ENCODE measurements at places on chromosomes 16 and 17.

DNA sequence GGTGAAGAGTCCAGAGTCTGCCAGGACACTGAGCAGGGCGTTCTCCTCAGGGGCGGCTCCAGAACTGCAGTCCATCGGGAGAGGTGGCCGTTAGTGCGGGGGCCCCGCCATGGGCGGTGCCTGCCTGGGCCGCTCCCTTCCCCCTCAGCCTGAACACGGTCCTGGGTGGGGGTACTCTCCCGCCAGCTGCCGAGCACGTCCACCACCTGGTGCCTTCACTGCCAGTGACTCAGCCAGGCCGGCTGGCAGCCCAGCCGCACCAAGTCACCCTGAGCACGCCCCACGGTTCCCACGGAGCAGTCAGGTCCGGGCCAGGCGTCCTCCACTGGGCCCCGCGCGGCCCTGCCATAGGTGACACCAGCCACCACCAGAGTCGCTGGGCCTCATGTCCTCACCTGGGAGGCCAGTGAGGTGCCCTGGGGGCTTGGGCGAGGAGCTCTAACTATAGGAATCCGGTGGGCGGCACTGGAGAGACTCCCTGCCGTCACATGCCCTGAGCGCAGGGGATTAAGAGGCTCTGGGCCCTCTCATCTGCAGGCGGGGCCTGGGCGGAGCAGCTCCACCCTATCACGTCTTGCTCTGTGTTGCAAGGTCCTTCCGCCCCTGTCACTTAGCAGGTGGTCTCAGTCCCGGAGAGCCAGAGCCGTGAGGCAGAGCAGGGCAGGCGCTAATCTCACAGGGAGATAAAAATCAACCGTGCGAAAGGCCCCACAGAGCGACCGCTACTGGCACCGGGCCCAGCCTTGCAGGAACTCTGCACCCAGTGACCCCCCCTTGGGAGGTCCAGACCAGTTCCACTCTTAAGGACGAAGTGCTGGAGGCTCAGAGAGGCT is 14.3 kb downstream of the PIEZO1 start:
- DNase-seq = peak; percentile 78
- peak overlapping the region; percentile 12 for H3K4me3 ChIP-seq
- peak overlapping the region; percentile 64 for H3K27ac ChIP-seq
- H3K27me3 ChIP-seq = no peaks in the 10 kb centered on the region
- no peaks in the 10 kb centered on the region for H3K36me3 ChIP-seq

DNA sequence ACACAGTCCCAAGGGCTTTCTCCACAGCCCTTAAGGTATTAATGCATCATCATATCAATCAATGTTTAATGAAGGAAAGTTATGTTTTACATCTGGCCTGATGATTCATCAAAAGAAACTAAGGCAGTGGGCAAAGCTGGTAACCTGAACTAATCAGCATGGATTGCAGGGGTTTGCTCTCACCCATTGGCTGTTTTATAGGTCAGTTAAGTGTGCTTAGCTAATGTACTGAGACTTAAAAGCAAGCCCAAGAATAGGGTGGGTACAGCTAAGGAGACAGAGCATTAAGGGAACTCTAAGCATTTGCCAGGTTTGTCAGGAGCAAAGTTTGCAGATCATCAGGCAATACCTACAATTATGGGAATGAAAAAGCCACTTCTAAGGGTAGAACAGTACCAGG is 1247.6 kb downstream of the CDH8 start:
- H3K36me3 ChIP-seq = no peaks in the 10 kb centered on the region
- H3K4me1 ChIP-seq = no peaks in the 10 kb centered on the region
- no peak overlapping the region for H3K27ac ChIP-seq
- no peaks in the 10 kb centered on the region for H3K27me3 ChIP-seq
- no peak for DNase-seq
- no peak overlapping the region for H3K4me3 ChIP-seq

- H3K4me1 ChIP-seq = no peaks in the 10 kb centered on the region
- no peaks in the 10 kb centered on the region for H3K36me3 ChIP-seq
- no peaks in the 10 kb centered on the region for H3K27me3 ChIP-seq
- DNase-seq = no peak
Measured at GRCh38 chr16:51773071-51773890, 622.2 kb upstream of the SALL1 start.

DNA sequence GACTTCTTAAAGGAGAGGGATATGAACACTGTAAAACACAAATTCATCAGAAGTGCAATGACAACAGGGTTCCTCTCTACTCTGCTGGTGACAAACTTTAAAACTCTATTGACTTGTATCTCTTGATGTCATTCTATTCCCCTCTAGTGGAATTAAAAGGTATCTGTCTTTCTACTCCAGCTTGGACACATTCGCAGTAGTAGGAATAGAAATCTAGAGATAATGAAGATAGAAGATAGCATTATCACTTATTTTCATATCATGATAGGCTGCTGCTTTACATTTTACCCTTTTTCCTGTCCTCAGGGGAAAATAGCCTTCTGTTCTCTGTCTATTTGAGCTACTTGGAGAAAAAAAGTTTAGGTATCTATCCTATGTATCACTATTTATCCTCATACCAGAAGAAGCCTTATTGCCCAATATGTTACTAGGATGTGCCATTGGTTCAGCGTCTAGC is 209.6 kb upstream of the CACNG5 start:
- no peaks in the 10 kb centered on the region for H3K27me3 ChIP-seq
- H3K4me3 ChIP-seq = no peak overlapping the region
- H3K27ac ChIP-seq = no peak overlapping the region
- H3K4me1 ChIP-seq = peaks cover 31% of the 10 kb centered on the region

DNA sequence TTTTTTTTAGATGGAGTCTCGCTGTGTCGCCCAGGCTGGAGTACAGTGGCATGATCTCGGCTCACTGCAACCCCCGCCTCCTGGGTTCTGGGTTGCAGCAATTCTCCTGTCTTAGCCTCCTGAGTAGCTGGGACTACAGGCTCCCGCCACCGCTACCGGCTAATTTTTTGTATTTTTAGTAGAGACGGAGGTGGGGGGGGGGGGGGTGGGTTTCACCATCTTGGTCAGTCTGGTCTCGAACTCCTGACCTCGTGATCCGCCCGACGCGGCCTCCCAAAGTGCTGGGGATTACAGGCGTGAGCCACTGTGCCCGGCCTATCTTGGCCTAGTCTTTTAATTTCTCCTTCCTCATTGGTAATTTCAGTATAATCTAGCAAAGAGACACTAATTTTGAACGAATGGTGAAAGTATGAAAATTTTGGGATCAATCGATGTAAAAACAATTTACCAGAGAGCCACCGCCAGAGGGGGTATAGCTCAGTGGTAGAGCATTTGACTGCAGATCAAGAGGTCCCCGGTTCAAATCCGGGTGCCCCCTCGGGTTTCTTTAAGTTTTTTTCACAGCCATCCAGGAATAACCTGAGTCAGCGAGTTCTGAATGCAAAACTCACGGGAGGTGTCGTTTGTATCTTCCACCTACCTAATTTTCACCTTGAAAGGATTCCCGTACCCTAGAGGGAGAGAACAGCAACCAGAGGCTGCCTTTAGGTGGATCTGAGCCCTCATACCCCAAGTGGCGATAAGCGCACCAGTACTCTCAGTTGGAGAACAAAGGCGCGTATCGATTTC is 2.5 kb upstream of the LASP1 start:
- peak overlapping the region; percentile 90 for H3K4me3 ChIP-seq
- peak overlapping the region; percentile 98 for H3K27ac ChIP-seq
- H3K4me1 ChIP-seq = peaks cover 26% of the 10 kb centered on the region

DNA sequence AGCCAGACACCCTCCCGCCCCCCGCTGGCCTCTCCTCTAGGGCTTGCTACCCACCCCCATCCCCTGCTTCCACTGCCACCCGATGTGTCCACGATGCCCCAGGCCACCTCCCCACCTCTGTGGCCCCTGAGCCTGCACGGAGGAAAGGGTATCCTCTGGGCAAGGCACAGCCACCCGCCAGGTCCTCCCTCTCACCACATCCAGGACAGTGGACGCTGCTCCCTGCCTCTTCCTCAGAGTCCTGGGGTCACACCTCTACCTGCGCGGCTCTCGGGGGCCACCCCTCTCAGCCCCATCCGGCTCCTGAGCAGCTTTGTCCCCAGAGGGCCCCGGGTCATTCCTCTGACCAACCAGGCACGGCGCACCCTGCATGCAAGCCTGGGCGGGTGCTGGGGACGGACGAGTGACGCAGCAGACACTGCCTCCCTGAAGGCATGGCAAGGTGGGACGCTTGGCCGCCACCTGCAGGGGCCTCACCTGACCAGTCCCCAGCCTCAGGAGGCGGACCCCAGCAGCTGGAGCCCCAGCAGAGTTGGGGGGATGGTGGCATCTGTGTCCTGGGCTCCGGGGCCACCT is 24.8 kb downstream of the FLYWCH1 start:
- H3K4me3 ChIP-seq = no peak overlapping the region
- peaks cover 5% of the 10 kb centered on the region for H3K4me1 ChIP-seq
- no peak overlapping the region for H3K27ac ChIP-seq
- H3K36me3 ChIP-seq = peaks cover 11% of the 10 kb centered on the region

DNA sequence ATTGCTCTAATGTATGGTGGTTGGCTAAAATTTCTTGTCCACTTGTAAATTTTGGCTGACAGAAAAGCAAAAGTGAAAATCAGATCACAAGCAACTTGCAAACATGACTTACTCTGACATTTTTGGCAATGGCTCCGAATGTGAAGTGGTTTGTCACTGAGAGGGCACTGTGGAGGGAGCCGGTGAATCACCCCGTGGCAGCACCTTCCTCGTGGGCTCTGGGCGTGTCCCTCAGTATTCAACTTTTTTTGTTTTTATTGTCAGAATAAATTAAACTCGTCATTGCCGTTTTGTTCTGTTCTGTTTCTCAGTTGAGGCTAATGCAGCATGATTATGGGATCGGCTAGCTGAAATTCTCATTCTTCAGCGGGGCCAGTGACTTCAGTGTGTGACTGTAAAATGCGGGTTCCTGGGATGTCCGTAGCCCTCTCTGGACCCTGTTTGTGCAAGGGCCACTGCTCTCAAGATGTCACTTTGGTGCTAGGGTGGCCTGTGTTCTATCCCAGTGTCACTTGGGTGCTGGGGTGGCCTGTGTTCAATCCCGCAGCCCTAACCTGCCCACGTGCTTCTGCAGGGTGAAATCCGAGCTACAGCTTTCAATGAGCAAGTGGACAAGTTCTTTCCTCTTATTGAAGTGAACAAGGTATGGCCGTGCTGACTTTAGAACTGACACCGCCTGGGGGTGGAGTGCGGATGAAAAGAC is 48.8 kb downstream of the RPA1 start:
- H3K27me3 ChIP-seq = no peaks in the 10 kb centered on the region
- peaks cover 5% of the 10 kb centered on the region for H3K4me1 ChIP-seq
- H3K4me3 ChIP-seq = no peak overlapping the region
- H3K27ac ChIP-seq = no peak overlapping the region
- peaks cover 47% of the 10 kb centered on the region for H3K36me3 ChIP-seq

- peak overlapping the region; percentile 61 for H3K4me3 ChIP-seq
- no peak for DNase-seq
- H3K36me3 ChIP-seq = peaks cover 2% of the 10 kb centered on the region
- no peak overlapping the region for H3K27ac ChIP-seq
Measured at GRCh38 chr17:48995974-48996721, 1.0 kb upstream of the IGF2BP1 start.

DNA sequence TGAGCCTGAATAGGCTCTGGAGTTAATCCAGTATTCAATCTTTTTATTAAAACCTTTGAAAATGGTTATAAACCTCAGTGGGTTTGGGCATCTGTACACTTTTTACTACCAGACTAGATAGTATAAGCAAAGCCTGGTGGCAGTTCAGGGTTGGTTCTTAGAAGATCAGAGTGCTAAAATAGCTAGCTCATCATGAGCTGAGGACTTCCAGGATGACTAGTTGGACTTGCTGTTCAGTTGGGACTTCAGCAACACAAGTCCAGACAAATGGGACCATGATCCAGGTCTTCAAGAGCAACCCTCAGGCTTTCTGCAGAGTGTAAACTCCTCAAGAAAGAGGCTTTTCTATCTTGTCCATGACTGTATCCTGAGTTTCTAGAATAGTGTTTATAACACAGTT is 1.2 kb upstream of the ZNF19 start:
- H3K4me1 ChIP-seq = peaks cover 4% of the 10 kb centered on the region
- DNase-seq = no peak
- no peak overlapping the region for H3K27ac ChIP-seq
- H3K27me3 ChIP-seq = peaks cover 2% of the 10 kb centered on the region
- no peak overlapping the region for H3K4me3 ChIP-seq

GRCh38 chr17:68248199-68248825 is 469 bp downstream of the AMZ2 start:
- peaks cover 49% of the 10 kb centered on the region for H3K4me1 ChIP-seq
- H3K27ac ChIP-seq = peak overlapping the region; percentile 98
- no peaks in the 10 kb centered on the region for H3K27me3 ChIP-seq
- peak overlapping the region; percentile 87 for H3K4me3 ChIP-seq

DNA sequence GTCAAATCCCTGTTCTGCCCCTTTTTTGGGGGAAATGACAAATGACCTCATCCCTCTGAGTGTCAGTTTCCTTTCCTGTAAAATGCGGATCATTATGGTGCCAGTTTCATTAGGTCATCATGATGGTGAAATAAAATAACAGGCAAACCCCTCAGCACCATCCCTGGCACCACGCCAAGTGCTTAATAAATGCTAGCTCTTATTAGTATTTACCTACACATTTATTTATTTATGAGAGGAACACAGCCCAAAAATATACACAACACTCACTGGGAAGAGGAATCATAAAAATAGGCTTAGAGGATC is 28.6 kb upstream of the GPRC5B start:
- peaks cover 4% of the 10 kb centered on the region for H3K27me3 ChIP-seq
- H3K4me1 ChIP-seq = no peaks in the 10 kb centered on the region
- DNase-seq = no peak
- no peak overlapping the region for H3K27ac ChIP-seq
- no peak overlapping the region for H3K4me3 ChIP-seq

- H3K36me3 ChIP-seq = no peaks in the 10 kb centered on the region
- no peak for DNase-seq
- no peak overlapping the region for H3K27ac ChIP-seq
- H3K27me3 ChIP-seq = no peaks in the 10 kb centered on the region
Measured at GRCh38 chr17:32870027-32870670, 6.8 kb downstream of the MYO1D start.

DNA sequence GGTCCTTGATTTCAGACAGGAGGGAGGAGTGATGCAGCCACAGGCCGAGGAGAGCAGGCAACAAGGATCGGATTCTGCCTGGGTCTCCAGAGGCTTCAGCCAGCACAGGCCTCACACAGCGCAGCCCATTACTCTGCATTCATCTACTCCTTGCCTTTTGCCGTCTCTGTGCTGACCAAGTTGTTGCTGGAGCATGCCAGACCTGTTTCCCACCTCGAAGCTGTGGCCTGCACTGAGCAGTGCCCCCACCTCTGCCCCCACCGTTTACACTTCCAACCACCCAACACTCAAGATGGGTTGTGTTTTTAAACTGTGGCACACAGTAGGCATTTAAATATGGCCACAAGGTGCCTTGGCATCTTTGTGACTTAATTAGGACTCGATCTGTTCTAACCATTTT is 1.3 kb downstream of the PRM2 start:
- H3K36me3 ChIP-seq = no peaks in the 10 kb centered on the region
- H3K4me3 ChIP-seq = no peak overlapping the region
- H3K4me1 ChIP-seq = no peaks in the 10 kb centered on the region
- no peak overlapping the region for H3K27ac ChIP-seq

DNA sequence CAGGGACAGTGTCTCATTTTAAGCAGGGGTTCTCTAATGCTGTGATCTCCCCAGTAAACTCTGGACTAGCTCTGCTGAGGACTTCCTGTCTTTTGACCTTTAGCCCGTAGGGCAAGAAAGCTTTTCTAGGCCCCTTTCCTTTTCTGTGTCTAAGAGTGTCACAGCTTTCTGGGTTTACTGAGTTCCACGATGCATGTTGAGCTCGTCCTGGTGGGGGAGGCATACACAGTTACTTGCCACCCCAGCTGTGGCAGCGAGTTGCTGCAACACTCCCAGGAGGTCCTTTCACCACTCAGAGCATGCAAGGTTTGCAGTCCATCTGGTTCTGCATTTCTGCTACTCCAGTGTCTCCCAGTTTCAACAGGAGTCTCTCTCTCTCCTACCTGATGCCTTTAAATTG is 23.7 kb downstream of the NOD2 start:
- peaks cover 26% of the 10 kb centered on the region for H3K4me1 ChIP-seq
- peak overlapping the region; percentile 35 for H3K27ac ChIP-seq
- H3K36me3 ChIP-seq = no peaks in the 10 kb centered on the region
- no peak for DNase-seq
- H3K27me3 ChIP-seq = no peaks in the 10 kb centered on the region
